Tibial nerve (tissue), 4 donors: ENCODE measurements at places on chromosomes 7 and 10.
A peak's percentile ranks its signal among the peaks of the same experiment; 100 is the strongest.

DNA sequence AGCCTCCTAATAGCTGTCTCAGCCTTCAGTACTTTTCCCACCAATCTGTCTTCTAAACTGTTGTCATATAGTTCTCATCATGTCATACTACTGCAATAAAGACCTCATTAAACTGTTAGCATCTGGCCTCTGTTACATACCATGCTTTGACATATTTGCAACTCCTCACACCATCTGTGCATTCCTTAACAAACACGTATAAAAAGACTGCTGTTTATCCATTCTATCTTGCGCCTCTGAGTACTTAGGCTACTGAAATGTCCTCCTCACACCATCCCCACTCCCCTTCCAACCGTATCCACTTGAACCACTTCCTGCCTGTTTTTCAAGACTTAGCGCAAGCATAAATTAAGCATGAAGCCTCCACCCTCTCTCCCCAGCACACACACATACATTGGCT is 41.6 kb downstream of the SLC16A9 start:
- no peak for DNase-seq

- no peak for DNase-seq
These were observed 147.0 kb downstream of the ARID5B start for GRCh38 chr10:62048470-62048869.

DNA sequence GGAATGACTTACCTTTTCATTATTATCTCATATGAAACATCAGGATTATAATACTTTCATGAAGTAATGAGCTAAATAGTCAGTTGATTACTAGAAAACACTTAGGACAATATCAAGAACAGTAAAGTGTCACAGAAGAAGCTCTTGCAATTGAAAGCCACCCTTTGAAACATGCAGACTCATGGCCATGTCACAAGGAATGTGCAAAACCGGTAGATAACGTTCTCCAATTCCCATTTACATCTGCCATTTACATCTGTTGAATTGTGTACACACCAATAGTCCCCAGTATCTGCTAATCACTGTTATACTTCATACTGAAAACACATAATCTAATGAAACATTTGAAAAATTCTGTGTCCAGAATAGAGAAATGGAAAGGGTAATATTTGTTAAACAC is 237.5 kb downstream of the CREB5 start:
- DNase-seq, result no peak

GRCh38 chr7:28442540-28443420 is 30.5 kb downstream of the CREB5 start:
- no peak for DNase-seq

GRCh38 chr7:24572393-24572996 is 757 bp upstream of the PALS2 start:
- DNase-seq, result peak; percentile 8

DNA sequence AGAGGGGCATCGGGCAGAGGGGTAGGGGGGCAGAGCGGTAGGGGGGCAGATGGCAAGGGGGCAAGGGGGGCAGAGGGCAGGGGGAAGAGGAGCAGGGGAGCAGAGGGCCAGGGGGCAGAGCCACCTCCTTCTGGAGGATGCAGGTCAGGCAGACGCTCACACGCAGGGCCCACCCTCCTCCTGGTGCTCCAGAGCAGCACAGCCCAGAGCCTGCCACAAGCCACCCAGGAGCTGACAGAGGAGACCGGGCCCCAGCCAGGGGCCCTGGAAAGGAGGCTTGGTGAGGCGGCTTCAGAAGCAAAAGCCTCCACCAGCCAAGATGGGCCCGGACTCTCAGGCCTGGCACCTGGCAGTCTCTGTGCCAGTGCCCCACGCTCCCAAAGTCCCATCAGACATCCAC is 13.1 kb downstream of the MAD1L1 start:
- DNase-seq, result no peak

- DNase-seq, result no peak
These were observed 314.9 kb downstream of the RPS24 start for GRCh38 chr10:78348411-78349164.

DNA sequence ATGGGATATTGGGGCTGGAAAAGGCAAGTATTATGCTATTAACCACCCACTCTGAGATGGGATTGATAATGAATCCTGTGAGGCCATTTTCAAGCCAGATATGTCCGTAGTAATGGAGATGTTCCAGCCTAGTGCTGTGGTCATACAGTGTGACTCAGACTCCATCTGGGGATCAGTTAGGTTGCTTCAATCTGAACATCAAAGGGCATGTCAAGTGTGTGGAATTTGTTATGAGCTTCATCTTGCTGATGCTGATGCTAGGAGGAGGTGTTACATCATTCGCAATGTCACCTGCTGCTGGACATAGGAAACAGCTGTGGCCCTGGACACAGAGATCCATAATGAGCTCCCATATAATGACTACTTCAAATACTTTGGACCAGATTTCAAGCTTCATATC is 144.7 kb downstream of the PLCE1 start:
- no peak for DNase-seq
